Small intestine (tissue), 16 donors: ENCODE measurements at places on chromosomes 4 and X. TPM values are rescaled to one million over a fixed set of nuclear protein-coding genes. Genes with fewer than 3 reads are reported as not detected.

Gene KIAA1210
- polyA plus RNA-seq: not detected

Gene CT45A10
- not detected for polyA plus RNA-seq

Gene ADH7
- polyA plus RNA-seq: 0.03 TPM

Gene XKRX
- 8.1 TPM for polyA plus RNA-seq

Gene ETDA
- not detected for polyA plus RNA-seq

Gene CLRN2
- not detected for polyA plus RNA-seq

- no peak for DNase-seq
These were observed 30.4 kb downstream of the TBC1D14 start for GRCh38 chr4:6939761-6940743.

GRCh38 chr4:31069151-31069550, 349.0 kb downstream of the PCDH7 start:
- DNase-seq: no peak

DNA sequence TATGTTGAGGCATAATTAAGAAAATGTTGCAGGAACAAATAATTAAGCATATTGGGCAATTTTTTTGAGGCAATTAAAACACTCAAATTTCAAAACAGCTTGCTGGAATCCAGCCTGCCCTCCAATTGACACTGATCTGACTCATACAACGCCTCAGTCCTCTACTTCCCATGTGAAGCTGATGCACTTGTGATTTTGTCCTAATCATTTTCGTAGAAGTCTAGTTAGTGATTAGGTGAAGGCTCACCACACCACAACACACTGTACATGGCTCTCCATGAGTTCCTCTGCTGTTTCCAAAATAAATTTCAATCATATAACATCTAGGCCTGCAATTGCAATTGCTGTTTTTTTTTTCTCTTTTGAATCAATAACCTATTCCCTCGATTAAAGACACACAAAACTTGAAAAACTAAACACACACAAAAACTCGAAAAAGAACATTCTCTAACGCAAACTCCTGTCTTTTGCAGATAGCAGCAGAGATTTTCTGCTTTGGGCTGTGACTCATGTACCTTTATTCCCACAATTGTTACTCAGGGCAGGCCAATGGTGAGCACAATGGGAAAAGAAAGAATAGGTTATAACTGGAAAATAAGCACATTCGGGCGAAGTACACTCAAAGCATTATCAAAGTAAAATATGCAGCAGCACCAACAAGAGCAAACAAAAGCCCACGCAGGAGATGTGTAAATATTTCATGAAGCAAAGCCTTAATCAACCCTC, 1.7 kb downstream of the GPRIN3 start:
- peak; percentile 72 for DNase-seq

GRCh38 chrX:71181558-71181909, 36.9 kb downstream of the NLGN3 start:
- no peak for DNase-seq

GRCh38 chr4:3517731-3518510, 14.3 kb downstream of the LRPAP1 start:
- no peak for DNase-seq

- DNase-seq: no peak
These were observed 89.3 kb downstream of the GPR143 start for GRCh38 chrX:9676306-9676705.

GRCh38 chr4:89136525-89136924, 25.2 kb downstream of the TIGD2 start:
- no peak for DNase-seq

- DNase-seq: no peak
These were observed 48.3 kb downstream of the TRMT44 start for GRCh38 chr4:8488791-8489369.

DNA sequence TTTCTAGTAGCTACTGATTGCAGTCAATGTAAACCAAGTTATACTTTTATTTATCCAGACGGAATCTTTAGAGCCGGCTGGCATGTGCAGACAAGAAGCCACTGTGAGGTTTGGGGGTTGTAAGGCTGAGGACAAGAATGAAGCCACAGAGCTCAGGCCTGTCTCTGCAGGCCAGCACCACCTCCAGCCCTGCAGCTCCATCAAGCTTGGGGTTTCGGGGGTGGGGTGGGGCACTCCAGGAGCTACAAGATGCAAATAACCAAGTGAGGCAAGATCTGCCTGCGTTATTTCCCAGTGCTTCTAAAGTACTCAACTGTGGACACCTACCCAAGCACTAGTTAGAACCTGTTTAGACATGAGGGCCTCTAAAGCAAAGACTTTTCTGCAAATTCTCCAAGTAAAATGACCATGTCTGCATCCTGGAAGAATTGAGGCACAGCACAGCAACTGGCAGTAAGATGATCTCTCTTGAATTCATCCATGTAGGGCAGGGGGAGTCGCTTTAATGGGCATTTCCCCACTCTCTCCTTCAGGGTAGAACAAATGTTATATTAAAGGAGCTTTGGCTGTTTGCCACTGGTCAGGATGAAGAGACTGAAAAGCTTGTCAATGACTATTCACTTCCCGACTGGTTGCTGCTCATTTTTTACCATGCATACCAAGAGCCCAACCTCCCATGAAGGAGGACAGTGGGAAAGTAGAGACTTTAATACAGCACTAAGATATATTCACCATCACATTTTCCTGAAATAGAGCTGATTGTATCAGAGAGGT, 222.5 kb downstream of the MGST2 start:
- DNase-seq: no peak

GRCh38 chr4:159547645-159548308, 444.9 kb downstream of the RAPGEF2 start:
- DNase-seq: no peak

DNA sequence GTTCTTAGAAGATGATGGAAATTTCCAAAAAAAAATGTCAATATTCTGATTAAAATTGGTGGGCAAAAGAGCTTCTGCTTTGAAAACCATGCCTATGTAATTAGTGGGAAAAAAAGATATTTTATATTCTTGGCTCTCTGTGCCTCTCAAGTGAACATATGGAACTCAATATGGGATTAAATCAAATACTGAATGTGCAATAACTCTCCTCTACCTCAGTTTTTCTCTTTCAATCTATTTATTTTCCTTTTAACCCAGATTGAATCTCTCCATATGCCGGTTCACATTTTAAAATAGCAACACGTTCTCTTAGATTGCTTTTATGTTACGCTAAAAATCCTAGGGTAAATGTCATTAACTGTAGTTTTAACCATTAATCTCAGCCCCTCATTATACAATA, 224.2 kb upstream of the PABPC4L start:
- DNase-seq: no peak

DNA sequence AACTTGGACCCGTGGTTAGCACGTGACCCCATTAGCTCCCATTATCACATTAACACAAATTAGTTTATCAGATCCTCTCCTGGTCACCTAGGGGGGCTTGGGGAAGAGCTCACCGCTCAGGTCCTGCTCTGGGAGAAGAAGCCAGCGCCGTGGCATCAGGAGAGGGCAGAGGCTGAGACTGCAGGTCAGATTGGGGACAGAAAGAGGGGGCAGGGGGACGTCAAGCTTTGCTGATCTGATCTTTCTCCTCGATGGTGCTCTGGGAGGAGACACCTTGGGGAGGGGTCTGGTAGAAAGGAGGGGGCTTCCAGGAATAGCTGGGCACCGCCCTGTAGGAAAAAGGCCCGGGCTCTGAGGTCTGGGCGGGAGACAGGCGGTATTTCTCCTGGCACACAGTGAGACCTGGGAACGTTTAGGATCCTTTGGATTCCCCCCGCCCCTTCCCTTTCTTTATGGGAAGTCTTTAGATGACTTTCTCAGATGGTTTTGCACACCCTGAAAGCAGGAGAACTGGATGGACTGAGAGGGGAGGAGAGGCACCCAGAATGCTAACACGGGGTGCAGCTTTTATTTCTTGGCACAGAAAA, 9.1 kb upstream of the ELF4 start:
- DNase-seq: no peak

- DNase-seq: peak; percentile 58
These were observed 20.8 kb downstream of the IRF2 start for GRCh38 chr4:184453365-184454160.

DNA sequence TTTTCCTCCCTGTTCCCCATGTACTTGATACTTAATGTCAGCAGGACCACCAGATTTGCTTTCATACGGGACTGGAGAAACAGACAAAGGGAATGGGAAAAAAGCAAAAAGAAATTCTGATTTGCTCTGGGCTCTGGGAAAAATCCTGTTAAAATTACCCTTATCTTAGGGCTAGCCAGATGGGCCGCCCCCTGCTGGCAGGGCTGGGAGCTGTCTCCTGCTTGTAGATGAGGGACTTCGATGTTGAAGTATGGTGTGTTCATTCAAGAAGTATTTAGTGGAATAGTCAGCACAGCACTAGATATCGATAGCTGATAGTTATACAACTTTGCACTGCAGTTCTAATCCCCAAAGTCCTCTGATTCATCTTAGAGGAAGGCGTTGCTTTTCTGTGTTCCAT, 45.8 kb downstream of the BCORL1 start:
- DNase-seq: peak; percentile 46

DNA sequence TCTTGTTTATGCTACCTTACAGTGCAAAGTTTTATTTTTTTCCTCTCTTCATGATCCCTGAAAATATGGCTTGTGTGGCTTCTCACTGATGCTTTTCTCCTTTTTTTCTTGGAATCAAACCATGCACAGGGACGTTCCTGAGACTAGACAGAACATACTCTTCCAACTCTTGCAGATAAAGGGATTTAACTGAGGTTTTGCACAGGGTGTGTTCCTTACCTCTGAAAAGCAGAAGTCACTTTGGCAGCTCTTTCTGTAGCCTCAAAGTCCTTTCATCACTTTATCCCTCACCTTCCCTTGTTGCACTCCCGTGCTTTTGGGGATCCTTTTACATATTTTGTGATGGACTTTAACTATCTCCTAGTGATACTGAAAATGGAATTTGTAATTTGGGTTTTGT, 300.1 kb downstream of the SPRY1 start:
- no peak for DNase-seq

GRCh38 chrX:32896088-32896487, 315.3 kb downstream of the DMD start:
- DNase-seq: no peak

DNA sequence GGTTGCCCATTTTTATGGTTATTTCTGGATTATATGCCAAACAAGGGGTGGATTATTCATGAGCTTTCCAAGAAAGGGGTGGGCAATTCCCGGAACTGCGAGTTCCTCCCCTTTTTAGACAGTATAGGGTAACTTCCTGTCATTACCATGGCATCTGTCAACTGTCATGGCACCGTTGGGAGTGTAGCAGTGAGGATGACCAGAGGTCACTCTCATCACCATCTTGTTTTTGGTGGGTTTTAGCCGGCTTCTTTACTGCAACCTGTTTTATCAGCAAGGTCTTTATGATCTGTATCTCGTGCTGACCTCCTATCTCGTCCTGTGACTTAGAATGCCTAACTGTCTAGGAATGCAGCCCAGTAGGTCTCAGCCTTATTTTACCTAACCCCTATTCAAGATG, 57.6 kb downstream of the SH3KBP1 start:
- DNase-seq: no peak

DNA sequence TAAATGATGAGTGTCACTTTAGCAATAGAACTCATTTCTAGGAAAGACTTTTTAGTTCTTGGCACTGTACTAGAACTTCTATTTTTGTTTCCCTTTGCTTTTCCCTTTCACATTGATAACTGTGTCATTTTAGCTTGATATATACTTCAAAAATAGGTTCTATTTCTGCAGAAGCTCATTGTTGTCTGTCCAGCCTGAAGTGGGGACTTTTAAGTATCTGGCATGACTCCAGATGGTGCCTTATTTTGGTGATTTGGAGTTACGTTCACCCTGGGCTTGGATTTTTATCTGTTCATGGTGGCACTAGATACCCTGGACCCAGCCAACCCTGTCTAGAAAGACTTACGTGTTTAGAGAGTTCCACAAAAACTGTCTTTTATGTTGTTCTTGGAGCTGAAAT, 3.4 kb downstream of the ABHD18 start:
- DNase-seq: no peak

DNA sequence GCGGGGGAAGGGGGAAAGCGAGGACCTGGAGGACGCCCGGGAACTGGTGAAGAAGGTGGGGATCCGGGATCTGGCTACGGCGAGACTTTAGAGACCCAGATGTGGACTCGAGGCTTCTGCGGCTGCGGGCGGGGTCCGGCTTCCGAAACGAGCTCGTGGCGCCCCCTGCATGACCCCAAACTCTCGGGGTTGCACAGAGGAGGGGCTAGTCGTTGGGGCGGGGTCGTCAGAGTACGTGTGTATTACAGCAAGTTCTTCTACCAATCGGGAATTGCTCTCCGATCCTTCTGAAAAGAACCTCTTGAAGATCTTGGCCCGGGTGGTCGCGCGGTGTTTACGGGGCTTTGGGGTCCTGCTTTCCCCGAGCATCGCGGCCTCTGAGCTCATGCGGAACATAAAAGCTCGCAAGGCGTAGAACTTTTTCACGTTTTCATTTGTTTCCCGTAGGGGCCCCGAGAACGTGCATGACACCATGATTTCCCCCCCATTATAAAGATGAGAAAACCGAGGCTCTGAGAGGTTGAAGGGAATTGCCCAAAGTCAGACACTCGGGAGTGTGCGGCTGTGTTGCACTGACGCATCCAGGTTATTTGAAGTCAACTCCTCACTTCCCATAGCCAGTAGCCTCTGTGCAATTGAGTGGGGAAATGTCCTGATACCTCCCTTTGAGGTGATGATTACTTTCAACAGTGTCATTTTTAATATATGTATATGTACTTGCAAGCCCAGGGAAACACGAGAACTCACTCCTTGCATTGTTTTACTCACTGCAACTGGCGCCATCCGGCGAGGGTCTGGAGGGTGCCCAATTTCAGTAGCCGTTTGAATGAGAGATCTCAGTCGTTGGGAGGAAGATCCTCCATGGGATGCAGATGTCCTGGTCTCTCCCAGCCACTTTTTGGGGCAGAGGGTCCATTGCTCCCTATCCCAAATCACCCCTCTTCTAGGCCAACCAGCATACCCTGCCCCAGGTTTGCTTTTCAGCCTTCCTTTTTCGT, at the start of gene BEND4:
TSS of gene BEND4 (minus strand) at position 149 of the 998 bp plus-strand sequence. CDS start 512 bp downstream, outside the sequence.
- DNase-seq: no peak

DNA sequence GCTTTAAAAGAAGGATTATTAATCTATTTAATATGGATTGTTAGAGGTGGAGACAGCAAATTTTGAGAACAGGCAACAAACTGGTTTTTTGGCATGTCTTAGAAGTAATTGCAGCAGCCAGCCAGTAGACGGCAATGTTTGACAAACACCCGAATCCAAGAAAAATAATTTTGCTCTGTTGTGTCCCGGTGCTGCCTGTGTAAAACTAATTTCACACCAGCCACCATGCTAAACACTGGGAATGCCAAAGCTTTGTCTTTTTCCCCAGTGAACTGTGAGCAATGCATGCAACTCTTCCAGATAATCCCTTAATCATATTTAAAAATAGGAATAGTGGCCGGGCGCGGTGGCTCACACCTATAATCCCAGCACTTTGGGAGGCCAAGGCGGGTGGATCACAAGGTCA, 25.9 kb downstream of the SMIM31 start:
- DNase-seq: no peak

DNA sequence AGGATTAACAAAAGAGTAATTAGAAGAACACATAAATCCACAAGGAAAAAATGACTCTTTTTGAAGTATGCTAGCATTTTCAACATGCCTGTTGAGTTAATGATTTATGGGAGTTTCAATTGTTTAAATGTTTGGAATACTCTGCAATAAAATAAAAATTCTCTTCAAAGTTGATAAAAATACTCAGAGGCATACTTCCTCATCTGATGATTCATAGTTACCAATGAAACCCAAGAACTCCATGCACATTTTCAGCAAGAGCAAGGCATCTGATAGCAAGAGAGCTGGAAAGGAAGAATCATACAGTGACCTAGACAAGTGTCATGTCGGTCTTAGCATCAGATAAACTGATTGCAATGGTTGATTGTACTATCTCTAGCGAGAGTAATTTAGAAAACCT, 443.7 kb upstream of the ATOH1 start:
- no peak for DNase-seq
